ENCODE measurements at places on chromosomes 2 and 18.

- no peak for DNase-seq
Observed at GRCh38 chr2:60652832-60653340, 99.4 kb upstream of the BCL11A start.

DNA sequence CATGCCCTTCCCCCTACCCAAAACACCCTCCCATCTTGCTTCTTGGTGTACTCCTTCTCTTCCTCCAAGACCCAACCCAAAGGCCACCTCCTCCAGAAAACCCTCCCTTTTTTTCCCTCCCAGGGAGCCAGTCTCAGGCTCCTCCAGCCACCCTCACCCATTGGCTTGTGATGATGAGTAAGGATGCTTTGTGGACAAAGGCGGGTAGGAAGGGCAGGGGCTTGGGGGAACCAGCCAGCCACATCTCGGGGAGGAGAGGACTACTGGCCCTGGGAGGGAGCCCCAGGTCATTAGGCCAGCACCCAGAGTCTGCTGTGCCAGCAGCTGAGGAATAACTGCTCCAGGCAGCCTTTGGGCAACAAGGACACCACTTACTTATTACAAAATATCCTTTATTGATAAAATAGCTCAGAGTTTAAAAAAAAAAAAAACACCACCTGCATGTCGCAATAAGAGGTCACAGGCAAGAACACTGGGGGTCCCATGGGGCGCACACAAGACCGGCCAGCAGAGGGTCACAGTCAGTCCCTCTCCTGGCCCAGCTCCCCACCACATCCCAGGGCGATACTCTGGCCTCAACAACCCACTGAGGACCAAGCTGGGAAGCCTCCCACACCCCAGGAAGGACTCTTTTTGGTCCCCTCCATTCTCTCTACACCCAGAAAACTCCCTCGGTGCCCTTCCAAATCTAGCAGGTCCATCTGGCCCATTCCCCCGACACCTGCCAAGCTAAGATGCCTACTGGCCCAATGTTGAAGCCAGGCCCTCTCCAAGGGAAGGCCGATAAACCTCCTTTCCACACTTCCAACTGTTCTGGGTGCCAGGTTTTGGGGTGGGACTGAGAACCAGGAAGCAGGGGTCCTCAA lies 3.6 kb downstream of the ADRA2B start:
- no peak for DNase-seq

DNA sequence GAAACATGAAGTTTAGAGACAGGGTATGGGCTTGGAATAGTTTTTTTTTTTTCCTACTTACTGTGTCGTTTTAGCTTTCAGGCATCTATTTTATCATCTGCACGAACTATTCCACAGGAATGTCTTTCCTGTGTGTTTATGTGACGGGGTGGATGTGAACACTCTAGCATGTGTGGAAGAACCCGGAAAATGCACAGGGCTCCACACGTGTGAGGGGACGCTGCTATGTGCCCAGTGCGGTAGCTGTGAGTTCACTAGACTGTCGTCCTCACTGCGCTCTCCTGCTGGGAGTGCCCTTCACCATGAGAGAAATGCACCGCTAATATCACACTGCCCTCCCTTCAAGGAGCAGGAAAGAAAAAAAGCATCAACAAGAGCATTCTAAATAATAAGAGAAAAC lies 250.8 kb upstream of the PXDN start:
- no peak for DNase-seq

DNA sequence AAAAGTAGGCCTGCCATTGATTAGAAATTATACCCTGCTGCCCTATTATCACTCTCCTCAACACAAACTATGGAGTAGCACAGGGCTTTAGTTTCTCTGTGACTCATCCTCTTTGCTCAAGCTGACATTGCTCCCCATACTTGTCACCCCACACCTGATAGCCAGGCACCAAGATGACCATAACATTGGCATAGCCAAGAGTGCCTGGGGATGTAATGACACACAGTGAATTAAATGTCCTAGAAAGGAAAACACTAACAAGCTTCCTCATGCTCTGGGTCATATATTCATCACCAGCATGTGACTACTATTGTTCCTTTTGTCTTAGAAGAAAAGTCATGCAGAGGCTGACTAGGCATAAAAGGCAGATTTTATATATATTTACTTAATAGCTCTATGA lies 137.8 kb upstream of the RND3 start:
- no peak for DNase-seq

- DNase-seq = no peak
Observed at GRCh38 chr2:101967826-101968513, 23.8 kb upstream of the IL1R2 start.

DNA sequence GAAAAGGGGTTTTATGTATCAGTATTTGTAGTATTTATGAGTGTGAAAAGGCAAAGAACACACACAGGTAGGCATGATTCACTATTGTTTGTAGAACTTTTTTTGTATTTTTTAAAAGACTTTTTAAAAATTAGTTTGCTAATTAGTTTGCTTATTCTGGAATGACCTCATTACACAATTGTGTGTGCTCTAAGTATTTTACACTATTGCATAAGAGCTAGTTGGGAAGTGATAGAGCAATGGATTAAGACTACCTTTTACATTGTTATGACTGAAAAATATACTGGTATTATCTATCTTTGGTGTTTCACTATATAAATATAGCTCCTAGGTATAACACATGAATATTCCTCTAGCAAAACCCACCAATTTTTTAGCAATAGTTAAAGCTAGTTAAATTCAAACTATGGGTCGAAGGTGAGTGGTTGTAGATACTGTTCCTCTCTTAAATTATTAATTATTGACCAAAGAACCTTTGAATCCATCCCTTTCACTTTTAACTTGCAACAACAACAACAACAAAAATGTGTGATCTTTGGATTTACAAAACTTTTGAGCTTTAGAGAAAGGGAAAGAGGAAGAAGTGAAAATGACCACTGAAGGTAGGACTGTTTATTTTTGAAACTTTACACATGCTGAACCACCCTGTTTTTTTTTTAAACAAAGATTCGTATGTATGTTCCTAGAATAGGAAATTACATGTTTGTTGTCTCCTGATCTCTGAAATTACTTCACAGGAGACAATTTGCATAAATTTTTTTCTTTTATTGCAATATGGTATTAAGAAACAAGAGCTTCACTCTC lies 18.7 kb downstream of the ITPRID2 start:
- no peak for DNase-seq

DNA sequence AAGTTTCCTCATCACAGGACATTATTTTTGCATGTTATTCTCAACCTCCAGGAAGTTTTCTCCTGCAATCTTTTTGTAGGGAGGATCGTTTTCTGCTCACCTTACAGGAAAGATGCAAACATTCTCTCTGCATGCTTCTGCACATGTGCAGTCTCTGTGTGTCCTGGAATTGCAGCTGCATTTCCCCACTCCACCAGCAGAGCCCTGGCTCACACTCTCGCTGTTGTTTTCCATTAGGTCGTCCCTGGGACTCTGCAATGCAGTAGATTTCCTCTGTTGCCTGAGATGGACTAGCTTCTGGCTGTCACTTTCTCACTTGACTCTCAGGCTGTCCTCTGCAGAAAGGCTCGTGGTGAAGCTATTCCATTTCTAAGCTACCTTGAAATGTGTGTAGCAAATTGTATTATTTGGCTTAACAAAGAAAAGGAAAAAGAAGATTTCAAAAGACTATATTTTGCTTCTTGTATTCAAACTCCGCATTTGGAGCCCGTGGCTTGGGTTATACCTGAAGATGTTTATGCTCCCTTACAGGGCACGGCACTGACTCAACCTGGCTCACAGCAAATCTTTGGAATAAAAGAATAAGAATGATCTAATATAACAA lies 346.7 kb downstream of the RAD51AP2 start:
- DNase-seq = no peak

DNA sequence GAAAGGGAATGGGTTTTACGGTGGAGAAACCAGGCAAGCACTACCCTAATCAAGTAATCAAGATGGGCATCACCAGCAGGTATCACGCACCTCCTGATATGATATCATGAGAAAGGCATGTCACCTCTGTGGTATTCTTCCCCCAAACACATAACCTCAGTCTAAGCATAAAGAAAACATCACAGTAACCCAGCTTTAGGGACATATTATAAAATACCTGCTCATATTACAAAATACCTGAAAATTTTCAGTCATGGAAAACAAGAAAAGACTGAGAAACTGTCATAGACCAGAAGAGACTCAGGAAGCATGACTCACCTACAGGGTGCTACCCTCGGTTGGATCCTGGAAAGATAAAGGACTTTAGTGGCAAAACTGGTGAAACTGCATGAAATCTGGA lies 30.5 kb downstream of the GCKR start:
- DNase-seq = no peak

DNA sequence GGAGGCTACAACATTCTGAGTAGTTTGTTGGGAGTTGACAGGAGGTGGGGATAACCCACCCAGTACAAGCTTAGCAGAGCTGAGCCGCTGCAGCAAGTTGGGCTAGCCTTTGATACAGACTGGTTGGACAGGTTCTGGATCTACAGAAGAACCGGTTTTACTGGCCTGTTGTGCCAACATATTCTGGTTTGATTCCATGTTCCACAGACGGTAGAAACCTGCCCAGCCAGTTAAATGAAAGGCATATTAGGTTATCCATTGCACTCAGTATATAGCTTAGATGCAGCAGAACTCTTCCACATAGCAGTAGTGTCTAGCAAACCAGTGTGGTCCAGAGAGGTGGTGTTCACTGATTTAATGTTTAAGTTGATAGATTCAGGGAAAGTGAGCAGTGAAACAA lies 19.3 kb upstream of the RBBP8 start:
- no peak for DNase-seq

GRCh38 chr18:5507756-5508155 lies 36.0 kb downstream of the EPB41L3 start:
- DNase-seq = no peak

- DNase-seq = no peak
Observed at GRCh38 chr2:163779970-163780597, 44.3 kb upstream of the FIGN start.

DNA sequence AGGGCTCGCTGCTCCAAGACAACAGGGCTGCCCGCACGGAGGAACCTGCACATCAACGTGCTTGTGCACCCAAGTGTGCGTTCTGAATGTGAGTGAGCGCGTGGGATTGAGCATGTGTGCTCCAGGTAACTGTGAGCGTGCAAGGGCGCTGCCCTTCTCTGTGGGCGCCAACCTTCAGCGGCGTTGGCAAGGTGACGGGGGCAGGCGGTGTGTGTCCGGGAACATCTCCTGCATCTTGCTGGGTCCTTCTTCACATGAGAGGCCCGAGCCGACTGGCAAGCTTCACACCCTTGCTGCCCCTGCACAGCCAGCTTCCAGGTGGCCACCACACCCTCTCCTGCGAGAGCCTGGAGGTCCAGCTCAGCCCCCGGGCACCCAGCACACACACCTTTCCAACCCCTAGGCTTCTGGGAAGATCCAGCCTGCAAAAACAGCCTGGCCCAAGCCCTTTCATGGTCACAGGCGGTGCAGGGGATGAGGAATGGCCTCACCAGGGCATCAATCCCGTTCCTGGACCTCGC lies 220.9 kb downstream of the HDAC4 start:
- no peak for DNase-seq

GRCh38 chr2:134178138-134178877 lies 75.6 kb upstream of the MGAT5 start:
- DNase-seq = peak; percentile 27

- no peak for DNase-seq
Observed at GRCh38 chr18:48068916-48069445, 138.5 kb upstream of the SMAD2 start.
